CD4-positive, alpha-beta T cell treated with Interleukin-2 at 100 ng/mL for 4 hours (primary cell): ENCODE measurements at places on chromosomes 16 and 17.

- no peak for DNase-seq
Observed at GRCh38 chr17:48438516-48439061, 8.6 kb upstream of the SKAP1 start.

DNA sequence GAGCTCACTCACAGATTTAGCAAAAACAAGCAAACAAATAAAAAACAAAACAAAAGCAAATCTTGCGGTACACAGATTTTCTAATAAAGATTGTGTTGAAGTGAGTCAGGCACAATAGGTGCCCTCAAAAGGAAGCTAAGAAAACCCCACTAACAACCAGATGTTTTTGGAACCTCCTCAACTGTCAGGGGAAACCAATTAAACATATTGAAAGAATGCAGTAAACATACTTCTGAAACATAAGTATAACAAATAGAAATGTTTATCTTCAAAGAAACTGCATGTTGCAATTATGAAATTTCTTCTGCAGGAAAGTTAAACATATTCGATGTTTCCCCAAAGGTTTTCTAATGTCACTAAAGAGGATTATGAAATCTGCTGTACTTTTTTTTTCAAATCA is 110.5 kb upstream of the CORO6 start:
- no peak for DNase-seq

GRCh38 chr17:45906237-45906636 is 11.9 kb downstream of the MAPT start:
- DNase-seq = no peak

- no peak for DNase-seq
Observed at GRCh38 chr17:51820766-51821165, 337.7 kb downstream of the CA10 start.

GRCh38 chr17:4074831-4075495 is 67.9 kb downstream of the ZZEF1 start:
- peak; percentile 52 for DNase-seq

GRCh38 chr16:15466886-15467781 is 32.7 kb downstream of the BMERB1 start:
- DNase-seq = no peak

GRCh38 chr17:14732211-14732610 is 431.3 kb downstream of the HS3ST3B1 start:
- no peak for DNase-seq
